Natural killer cell (primary cell): ENCODE measurements at places on chromosomes 5 and 9. TPM values are rescaled to one million over a fixed set of nuclear protein-coding genes. Genes with fewer than 3 reads are reported as not detected.

LMBRD2 gene
- 9.6 TPM for total RNA-seq

ARHGEF28 gene
- total RNA-seq = 7.1 TPM

SPATA31A3 gene
- not detected for total RNA-seq

PRR16 gene
- not detected for total RNA-seq

MEGF10 gene
- not detected for total RNA-seq

EIF4E1B gene
- not detected for total RNA-seq

FOXD4L5 gene
- not detected for total RNA-seq

CCDC183 gene
- total RNA-seq = 0.56 TPM

TMC1 gene
- total RNA-seq = not detected
